Stimulated activated CD8-positive, alpha-beta memory T cell treated with anti-CD3 and anti-CD28 coated beads, Interleukin-2, amount 100 ng/mL, for 1 hour (primary cell): ENCODE measurements at places on chromosomes 5 and 9.

DNA sequence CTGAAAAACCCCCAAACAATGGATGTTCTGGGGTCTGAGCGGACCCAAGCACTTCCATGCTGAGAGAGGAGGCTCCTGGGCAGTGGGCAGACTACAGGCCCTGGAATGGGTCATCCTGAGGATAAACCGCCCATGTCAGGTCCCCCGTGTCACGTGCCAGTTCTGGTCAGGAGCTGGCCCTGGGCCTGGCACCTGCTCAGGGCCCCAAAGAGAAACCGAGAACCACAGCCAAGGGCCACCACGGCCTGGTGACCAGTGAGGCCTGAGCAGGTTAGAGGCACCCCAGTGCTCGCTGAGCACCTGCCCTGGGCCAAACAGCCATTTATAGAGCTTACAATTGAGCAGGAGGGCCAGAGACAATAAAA, 15.8 kb downstream of the LMAN2 start:
- DNase-seq, result no peak

- no peak for DNase-seq
These were observed 70.1 kb downstream of the RGS3 start for GRCh38 chr9:113533335-113534225.

- no peak for DNase-seq
These were observed 200.5 kb downstream of the EBF1 start for GRCh38 chr5:158899211-158899610.

DNA sequence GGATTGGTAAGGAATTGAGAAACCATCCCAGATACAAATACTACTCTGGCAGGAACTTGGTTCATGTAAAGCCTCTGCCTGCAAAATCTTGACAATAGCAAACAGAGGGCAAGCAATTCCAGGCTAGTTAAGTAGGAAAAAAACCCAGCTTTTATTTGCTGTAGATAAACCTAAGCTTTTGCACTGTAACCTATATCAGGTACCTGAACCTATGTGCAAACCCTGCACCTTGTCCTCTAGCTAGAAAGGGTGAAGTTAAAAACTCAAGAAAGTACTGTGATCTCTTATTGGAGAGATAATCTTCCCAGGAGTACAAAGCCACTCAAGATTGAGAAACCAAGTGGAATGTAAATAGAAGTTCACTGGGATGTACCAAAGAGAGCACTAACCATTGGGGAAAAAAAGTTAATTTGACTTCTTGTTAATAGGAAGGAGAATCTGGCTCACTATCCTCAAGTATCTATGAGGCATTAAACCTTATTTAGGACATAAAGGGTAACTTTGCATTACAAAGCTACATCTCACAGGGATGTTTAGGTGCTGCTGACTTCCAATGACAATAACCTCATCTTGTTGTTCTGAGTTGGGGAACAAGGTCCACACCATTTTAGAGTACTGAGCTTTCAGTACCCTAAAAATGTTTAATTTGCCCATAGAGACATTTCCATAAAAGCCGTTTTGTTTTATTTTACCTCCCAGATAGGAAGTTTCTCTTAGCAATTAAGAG, 73.8 kb upstream of the PCA3 start:
- no peak for DNase-seq

DNA sequence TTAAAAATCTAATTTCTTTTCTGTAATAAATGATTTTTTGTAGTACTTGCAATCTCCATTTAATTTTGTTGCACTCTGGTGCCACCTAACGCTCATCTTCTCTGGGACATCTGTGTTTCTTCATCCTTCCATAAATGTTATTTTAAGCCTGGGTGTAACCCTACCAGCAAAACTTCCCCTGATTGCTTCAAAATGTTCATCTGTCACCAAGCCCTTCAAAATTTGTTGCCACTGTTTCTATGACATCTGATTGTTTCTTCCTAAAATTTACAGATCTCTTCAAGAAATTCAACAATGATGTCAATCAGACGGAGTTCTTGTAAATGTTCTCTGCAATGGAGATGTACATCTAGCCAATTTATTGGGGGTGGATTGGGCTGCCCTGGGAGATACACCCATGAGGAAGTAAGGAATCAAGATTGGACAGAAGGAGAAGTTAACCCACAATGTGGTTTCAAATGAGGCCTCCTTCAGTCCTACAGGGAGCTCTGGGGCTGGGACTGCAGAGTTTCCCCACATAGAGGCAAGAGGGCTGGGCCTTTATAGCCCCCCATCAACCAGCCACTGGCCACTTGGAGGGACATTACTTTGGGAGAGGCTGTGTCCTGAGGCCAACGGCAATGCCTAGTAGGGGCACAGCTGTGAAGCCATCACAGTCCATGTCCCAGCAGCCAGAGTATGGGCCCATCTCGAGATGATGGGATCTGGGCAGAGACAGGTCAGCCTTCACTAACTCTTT, 23.3 kb downstream of the MCTP1 start:
- no peak for DNase-seq

DNA sequence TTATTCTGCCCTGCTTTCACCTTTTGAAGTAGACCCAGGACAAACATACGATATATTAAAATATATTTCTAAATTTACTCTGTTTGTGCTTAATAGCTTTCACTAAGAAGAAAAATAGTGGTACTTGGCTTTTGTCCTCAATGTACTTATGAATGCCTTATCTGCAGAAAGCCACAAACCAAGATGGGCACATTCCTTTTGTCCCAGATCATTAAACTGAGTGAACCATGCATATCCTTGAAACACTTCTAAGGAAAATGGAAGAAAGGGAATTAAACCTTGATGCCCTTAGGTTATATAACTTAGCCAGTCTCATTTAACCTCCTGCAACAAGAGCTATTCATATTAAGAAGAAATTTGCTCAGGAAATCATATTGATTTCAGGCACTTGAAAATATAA, 553.8 kb upstream of the CDH9 start:
- DNase-seq, result no peak

- no peak for DNase-seq
These were observed 650 bp downstream of the ELP1 start for GRCh38 chr9:108933231-108933717.

- no peak for DNase-seq
These were observed 291.2 kb downstream of the PRELID2 start for GRCh38 chr5:145543968-145544367.

DNA sequence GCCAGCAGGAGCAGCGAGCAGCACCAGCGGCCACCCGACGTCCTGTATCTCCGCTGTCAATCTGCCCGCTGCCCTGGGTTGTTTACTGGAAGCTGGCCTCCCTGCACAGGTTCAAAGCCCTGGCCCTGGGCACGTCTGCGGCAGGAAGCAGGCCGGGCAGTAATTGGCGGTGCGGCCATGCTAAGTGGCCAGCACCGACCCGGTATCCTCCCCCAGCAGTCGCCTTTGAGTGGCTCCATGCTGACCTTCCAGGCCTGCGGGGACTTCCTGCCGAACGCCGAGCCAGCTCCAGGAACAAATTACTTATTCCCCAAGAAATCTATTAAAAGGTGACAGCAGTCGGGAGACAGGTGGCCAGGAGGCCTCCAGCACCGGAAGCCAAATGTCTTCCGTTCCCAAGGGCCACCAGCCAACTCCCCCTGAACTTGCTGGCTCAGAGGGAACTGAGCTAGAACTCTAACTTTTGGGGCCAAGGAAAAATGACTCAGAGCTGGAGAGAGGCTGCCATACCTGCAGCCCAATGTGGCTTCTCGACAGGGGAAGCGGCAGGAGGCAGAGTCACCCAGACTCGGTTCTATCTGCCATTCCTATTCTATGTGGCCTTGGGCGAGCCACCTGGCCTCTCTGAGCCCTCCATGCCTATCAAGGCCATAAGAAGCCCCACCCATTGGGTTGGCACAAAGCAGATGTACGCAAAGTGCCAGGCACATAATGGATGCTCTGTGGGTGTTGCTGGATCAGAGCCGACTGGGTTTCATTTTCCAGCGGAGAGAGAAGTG, 13.7 kb upstream of the PSMB7 start:
- no peak for DNase-seq

DNA sequence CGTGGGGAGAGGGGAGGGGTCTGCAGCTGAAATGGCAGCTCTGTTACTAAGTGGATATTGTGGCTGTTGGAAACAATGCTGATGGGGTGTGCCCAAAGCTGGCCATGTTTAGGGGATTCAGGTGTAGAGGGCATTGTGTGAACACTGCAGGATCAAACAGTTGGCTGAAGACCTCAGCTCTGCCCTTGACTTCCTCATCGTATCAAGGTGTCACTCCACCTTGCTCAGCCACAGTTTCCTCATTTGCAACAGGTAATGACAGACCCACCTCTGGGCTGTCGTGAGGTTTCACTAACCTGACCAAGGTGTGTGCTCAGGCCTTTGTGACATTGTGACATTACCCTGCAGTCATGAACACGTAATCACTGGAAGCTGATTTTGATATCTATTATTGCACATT, 111.9 kb downstream of the ICE1 start:
- no peak for DNase-seq

- no peak for DNase-seq
These were observed 730.5 kb upstream of the RGMB start for GRCh38 chr5:98042961-98043360.

DNA sequence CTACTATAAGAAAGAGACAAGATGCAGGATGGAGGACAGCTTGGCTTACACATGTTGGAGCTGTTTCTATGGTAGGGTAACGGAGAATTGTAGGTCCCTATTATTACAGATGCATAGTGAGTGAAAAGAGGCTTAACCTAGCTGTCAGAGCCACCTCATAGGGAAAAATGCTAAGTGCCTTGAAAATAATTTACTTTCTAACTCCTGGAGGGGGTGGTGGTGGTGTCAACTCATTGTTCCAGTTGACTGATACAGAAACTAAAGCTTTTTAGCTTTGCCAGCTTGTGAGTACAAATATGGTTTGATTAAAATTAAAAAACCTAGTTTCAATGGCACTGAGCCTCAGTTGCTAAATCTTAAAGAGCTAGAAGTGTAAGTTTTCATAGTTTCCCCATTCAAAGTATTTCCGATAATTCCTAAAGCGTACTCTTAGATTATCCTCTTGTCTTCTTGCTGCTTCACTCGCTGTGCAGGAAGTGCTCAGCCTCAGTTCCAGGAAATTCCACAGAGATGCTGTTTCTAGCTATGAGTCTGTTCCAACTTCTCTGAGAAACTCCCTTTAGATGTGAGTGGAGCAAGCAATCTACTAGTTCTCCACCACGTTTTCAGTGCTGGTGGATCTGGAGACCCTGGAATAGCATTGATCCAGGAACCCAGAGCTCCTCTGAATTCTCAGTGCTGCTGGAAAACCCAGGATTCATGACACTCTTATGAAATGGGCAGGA, 265.2 kb downstream of the DMAC1 start:
- DNase-seq, result no peak
